Right lobe of liver (tissue), 6 donors: ENCODE measurements at places on chromosomes 2 and 18.

DNA sequence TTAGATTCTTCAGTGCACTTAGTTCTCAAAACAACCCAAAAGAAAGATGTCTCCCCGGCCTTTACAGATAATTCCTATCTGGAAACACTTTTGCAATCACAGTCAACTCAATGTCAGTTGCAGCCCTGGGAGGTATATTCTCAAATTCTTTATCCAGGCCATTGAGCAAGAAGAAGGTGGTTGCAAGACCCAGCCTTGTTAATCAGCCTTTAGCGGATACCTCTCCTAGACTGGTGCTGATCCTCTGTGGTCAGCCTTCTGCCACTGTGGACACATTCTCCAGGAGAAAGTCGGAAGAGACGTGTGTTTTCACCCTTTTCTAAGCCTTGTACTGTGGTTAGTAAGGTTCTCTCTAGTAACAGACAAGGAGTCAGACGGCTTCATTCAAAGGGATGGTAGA, 7.8 kb upstream of the FZD7 start:
- DNase-seq = no peak

DNA sequence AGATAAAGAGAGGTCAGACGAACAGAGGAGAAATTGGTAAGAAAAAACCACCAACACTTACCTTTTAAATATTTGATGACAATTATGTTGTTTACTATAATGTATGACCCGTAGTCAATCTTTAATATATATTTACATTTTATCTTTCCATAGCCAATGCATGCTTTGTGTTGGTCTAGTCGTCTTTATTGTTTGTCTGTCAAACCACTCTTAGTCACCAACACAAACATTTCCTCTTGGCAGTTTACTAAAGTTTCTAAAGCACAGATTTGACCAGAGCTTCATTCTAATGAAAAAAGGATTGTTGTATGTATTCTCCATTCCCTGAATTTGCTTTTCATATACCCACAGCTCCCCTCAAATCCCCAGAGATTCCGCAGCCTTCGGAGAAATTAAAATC, 784.7 kb upstream of the PIK3C3 start:
- DNase-seq = no peak

DNA sequence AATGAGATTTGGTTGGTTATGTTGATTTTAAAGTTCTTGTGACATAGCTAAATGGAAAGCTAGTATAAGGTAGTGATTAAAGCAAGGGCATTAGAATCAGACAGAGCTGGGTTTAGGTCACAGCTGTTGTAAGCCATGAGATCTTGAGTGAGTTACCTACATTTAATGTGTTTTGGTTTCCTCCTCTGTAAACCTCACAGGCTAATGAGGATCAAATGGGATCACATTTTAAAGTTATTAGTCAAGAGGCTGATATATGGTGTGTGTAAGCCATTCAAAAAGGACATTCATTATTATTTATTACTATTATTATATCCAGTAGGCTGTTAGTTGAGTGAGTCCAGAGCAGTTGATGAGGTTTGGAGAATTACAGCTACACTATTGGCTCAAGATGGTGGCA, 416.2 kb downstream of the IRS1 start:
- no peak for DNase-seq

- no peak for DNase-seq
Observed at GRCh38 chr2:17299891-17300540, 218.2 kb downstream of the RAD51AP2 start.

DNA sequence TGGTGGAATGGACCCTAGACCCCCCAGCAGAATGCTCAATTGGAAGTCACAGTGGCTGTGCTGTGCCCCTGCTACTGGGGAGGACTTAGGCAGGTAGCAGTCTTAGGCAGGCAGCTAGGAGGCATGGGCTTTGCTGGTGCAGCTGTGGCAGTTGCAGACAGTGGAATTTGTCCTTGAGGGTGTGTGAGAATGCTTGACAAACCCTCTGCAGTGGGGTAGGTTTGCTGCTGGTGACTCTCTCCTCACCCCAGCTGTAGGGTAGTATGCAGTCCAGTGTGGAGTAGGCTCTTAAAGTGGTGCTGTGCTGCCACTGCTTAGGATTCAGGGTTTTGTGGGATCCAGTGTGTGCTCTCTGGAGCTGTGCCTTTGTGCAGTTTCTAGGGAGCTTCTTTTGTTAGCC, 61.3 kb downstream of the NUP35 start:
- no peak for DNase-seq

- DNase-seq = peak; percentile 54
Observed at GRCh38 chr2:47069628-47070154, 85.4 kb downstream of the STPG4 start.

- no peak for DNase-seq
Observed at GRCh38 chr2:82731824-82732223, 1727.3 kb downstream of the SUCLG1 start.

DNA sequence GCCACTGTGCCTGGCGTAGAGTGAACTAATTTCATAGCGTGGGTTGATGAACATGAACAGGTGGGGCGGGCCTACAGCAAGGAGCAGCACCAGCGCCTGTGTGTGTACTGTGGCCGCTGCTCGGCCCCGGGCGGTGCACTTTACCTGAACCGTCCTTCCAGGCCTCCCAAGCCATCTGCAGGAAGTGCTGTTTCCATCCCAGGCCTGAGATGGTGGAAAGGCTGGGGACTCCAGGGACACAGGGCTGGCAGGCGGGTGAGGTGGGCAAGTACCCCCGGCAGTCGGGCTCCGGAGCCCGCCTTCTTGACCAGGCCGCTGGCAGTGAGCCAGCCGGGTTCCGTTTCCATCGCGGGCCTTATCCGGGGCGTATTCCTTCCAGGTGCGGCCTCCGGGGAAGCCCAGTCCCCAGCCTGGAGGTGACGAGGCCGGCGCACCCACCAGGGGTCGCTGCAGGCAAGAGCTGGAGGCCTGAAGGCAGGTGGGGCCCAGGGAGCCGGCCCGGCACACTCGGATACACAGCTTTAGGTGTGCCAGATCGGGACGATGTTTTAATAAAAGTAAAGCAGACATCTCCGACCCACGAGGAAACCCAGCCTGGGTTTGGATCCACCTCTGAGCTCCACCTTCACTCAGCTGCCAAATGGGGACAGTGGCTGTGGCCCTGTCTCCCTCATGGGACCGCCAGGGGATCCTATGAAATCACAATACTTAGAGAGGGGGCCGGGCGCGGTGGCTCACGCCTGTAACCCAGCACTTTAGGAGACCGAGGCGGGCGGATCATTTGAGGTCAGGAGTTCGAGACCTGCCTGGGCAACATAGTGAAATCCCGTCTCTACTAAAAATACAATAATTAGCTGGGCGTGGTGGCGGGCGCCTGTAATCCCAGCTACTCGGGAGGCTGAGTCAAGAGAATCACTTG, 22.7 kb upstream of the PDIA6 start:
- peak; percentile 69 for DNase-seq

- DNase-seq = no peak
Observed at GRCh38 chr18:72530622-72531021, 13.5 kb downstream of the CBLN2 start.

GRCh38 chr2:74078466-74078865, 69.2 kb downstream of the BOLA3 start:
- no peak for DNase-seq

DNA sequence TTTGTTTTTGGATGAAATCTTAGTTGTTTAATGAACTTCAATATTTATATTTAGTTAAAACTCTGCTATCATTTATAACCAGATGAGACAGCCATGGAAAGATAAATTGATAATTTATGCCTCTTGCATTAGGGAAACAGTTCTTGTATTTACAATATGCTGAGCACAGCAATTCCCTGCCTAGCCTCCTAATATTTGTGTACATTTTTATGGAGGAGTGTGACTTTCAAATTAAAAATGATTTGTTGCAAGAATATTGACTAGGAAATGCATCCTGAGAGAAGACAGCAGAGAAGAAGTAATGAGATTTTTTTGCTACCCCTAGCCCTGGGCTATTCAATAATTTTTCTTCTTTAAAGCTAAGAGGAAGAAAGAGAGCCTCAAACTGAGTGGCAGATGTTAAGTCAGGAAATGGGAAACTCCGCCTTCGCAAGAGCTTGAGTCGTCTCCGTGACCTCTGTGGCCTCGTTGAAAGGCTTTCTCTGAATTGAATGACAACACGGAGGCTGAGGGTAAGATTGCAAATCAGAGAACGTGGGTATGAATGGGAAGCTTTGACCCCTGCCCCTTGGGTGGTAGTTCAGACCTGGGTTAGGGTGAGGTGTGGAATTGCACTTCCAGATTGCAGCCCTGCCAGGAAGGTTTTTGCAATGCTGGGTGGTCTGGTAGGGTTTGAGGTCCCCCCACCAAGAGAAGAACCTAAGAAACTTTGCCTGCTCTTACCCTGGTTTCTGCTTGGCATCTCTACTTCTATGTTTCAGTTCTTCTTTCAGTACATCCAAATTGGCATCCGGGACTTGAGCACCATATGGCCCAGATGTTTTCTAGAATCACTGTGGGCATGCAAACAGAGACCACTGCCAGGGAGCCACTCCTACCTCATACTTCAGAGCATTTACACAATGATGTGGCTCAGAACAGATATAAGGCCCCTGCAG, 210.3 kb upstream of the RBMS1 start:
- no peak for DNase-seq

DNA sequence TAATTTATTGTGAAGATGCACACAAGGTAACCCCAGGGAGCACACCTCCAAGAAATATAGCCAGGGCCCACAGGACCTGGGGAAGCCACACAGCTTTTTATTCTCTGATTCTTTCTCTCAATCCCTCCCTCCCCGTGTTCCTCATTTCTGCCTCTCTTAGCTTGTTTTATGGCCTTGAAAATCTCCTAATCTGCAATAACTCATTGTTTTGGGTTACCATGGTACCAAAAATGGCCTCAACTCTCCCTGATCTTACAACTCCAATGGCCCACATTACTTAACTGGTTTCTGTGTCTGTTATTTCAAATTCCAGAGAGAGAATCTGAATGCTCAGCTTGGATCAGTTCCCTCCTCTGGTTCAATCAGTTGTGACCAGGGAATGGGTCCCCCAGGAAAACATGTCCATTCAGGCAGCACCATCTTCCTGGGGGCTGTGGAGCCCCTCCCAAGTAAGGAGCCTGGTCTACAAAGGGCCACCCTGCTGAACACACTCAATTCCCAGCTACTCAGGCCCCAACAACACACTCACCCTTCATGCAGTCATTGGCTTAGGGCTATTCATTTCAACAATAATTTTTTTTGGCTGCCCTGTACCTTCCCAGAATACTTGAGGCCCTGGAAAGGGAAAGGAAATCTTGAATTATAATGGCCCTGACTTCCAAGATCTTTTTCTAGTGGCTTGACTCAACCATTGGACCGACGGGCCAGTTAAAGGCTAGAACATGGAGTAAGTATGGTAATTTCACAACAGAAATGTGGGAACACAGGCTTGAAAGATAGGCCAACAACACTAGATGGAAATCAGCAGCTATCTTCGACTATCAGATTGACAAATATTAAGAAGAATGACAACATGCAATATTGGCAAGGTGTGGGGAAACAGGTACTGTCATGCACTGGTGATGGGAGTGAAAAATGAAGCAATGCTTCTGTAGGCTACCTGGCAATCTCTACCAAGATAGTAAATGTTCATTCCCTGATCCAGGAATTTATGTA, 41.6 kb upstream of the ST3GAL5 start:
- no peak for DNase-seq

DNA sequence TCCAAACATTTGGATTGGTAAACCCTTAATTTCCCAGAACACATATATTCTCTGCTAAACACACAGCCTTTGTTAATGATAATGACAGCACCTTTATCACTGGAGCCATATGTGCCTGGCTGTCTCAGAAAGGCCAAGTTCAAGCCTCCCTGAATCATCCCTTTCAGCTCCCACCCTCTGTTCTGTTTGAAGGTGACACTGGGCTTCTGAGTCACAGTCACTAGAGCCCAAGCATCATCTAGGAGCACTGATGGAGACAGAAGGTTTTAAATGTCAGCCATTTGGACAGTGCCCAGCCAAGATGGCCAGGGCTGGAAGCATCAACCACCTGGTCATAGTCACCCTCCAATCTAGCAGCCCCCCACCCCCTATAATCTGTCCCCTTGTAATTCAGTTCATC, 80.6 kb downstream of the NRP2 start:
- DNase-seq = no peak

- no peak for DNase-seq
Observed at GRCh38 chr2:126720638-126721037, 64.7 kb downstream of the GYPC start.

DNA sequence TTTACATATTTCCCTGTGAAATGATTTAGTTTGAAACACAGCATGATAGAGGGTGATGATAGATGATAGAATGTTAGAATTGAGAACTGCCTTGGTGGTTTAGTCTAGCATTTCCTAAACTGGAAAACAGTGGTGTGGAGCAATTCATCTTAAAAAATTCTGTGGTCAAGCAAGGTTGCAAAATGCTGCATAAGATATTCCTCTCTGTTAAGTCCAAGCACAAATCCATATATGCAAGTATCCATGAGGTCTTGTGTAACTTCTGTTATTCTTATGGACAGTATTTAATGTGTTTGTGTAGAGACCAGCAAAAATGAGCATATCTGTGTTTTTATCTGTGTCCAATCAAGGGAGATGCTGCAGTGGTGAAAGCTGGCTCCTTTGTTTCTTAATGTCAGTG, 30.0 kb downstream of the CPS1 start:
- DNase-seq = no peak

- no peak for DNase-seq
Observed at GRCh38 chr2:158817588-158817987, 22.5 kb downstream of the DAPL1 start.

DNA sequence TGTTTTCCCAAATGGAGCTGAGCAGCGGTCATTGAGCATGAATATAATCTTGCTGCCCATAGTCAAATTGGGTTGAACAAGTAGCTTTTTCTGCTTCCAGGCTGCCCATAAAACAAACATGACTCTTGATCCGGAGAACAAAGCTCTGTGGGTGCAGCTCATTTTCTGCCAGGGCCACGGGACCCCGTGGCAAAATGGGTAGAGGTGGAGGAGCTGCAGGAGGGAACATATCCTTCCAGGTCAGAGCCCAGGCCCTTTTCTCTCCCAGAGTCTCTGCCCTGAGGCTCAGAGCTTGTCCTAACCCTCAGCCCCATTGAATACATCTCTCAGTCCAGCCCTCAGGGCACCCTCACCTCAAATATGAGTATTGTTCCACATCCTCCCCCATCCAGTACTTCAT, 151.6 kb upstream of the TWIST2 start:
- DNase-seq = no peak

DNA sequence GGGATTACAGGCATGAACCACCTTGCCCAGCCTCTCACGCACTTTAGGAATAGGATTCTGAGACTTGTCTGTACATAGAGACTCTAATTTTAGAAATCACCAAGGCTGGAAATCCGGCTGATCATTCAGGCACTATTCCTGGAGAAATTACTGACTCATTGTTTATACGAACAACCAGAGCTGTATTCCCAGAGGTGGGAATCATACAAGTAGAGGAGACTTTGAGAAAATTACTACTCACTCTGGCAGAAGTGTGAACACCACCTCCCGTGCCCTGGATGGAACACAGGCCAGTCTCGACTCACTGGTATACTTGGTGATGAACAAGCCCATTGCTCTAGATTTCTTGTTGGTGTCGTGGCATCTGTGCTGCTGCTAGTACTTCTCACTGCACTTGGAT, 5.8 kb upstream of the ADNP2 start:
- no peak for DNase-seq
